T-helper 17 cell (primary cell): ENCODE measurements at places on chromosomes 4 and X. TPM values are rescaled to one million over a fixed set of nuclear protein-coding genes. Genes with fewer than 3 reads are reported as not detected.
A peak's percentile ranks its signal among the peaks of the same experiment; 100 is the strongest.

Gene GABRE
- total RNA-seq, result not detected

Gene SPANXB1
- total RNA-seq, result not detected

Gene COX7B2
- not detected for total RNA-seq

Gene SMIM31
- total RNA-seq, result not detected

DNA sequence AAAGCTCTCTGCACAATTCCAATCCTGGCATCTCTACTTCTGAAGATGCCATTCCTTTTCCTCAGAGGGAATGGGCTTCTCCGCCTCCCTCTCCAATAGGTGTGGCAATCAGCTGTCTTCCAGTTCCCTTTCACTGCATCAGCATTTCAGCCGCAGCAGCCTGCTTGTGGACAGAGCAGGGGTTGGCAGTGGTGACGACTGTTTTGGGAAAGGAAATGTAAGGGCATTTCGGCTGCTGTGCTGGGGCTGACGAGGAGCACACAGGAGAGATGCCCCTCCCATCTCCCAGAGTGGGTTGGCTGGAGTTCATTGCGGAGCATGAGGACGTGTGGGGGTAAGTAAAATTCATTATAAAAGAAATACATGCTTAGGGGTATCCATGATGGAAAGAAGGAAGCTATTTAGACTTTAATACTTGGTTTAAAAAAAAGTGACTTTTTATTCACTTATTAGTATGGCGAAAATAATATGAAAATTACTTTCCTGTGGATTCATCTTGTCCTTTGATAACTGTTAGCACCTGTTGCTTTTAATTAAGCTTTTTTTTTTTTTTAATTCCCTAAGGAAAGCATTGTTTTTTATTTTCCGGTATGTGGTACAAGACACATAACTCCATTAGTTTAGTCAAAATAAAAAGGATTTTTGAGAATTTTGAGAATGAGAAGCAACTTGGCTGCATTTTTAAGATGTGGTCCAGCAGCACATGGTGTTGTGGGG is at the start of gene LIMCH1:
Gene LIMCH1 (plus strand): TSS at position 141 of the 717 bp plus-strand sequence. CDS start 67,839 bp downstream, outside the sequence.
- H3K36me3 ChIP-seq, result no peaks in the 10 kb centered on the region
- no peaks in the 10 kb centered on the region for H3K27me3 ChIP-seq
- H3K27ac ChIP-seq, result no peak within 1 kb of the TSS
- no peak for DNase-seq
- no peak within 1 kb of the TSS for H3K4me3 ChIP-seq

DNA sequence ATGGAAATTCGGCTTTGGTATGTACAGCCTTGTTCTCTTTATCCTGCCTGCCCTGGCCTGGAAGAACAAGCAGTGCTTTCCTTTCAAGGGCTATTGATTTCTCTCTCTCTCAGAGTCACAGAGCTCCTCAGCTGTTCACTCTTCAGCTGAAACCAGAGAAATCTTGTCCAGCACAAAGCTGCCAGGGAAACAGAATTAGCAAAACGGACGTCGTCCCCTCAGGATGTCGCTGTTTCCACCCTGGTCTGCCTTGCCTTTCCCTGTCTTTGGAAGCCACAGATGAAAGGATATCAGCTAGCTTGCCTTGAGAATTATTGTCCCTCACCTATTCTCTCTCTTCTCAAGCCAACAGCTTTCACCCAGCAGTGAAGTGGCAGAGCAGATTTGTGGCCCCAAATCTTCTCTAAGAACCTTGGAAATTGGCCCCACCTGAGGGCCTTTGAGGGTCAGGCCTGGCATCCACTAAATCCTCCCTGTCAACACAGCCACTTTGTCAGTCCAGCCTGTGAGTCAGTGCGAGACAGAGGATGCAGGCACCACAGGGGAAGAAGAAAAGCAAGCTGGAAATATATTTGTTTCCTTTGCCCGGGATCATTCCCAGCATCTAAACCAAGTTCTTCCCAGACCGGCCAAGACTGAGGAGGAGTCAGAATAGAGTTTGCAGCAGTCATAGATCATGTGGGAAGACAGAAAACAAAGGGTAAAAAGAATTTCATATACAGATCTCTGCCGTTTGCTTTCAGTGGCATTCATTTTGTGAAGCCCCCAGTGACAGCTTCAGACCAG is 63.8 kb upstream of the MTM1 start:
- H3K4me3 ChIP-seq, result no peak overlapping the region
- H3K27me3 ChIP-seq, result no peaks in the 10 kb centered on the region
- no peak for DNase-seq
- H3K27ac ChIP-seq, result no peak overlapping the region

- no peaks in the 10 kb centered on the region for H3K27me3 ChIP-seq
- H3K27ac ChIP-seq, result no peak overlapping the region
Observed at GRCh38 chr4:84215217-84215616, 283.9 kb downstream of the NKX6-1 start.

DNA sequence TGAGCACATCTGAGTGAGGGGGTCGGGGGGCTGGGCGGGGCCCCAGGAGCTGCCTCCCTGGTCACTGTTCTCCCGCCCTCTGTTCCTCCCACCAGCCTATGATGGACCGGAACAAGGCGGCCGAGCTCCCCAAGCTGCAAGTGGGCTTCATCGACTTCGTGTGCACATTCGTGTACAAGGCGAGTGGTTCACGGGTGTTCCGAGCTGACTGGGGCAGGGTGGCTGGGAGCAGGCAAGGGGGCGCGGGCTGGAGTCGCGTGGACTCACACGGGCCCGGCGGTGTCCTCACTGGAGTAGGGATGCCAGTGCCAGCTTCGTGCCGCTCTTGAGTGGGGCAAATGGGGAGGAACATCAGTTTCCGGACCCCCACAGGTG is 7.7 kb downstream of the ATP5ME start:
- peaks cover 7% of the 10 kb centered on the region for H3K4me1 ChIP-seq
- DNase-seq, result no peak
- no peak overlapping the region for H3K4me3 ChIP-seq
- no peaks in the 10 kb centered on the region for H3K27me3 ChIP-seq
- no peak overlapping the region for H3K27ac ChIP-seq

- H3K4me1 ChIP-seq, result peaks cover 22% of the 10 kb centered on the region
- H3K4me3 ChIP-seq, result no peak overlapping the region
- peaks cover 6% of the 10 kb centered on the region for H3K36me3 ChIP-seq
- DNase-seq, result no peak
- H3K27me3 ChIP-seq, result no peaks in the 10 kb centered on the region
- peak overlapping the region; percentile 44 for H3K27ac ChIP-seq
Observed at GRCh38 chrX:110251526-110251925, 66.4 kb downstream of the AMMECR1 start.

DNA sequence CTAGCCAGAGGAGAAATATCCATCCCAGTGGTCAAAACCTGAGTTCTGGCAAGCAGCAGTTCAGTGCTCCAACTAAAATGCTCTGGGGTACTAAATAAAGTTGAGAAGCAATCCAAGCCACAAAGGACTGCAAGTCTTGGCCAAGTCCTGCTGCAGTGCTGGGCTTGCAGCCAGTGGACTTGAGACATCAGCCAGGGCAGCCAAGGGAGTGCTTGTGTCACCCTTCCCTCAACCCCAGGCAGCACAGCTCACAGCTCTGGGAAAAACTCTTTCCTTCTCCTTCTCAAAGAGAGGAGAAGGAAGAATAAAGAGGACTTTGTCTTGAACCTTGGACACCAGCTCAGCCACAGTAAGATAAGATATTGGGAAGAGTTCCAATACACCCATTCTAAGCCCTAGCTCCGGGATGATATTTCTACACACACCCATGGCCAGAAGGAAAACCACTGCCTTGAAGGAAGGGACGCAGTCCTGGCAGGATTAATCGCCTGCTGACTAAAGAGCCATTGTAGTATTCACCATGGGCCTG is 99.8 kb downstream of the PTCHD1 start:
- no peak for DNase-seq
- no peak overlapping the region for H3K27ac ChIP-seq
- H3K4me1 ChIP-seq, result no peaks in the 10 kb centered on the region
- no peaks in the 10 kb centered on the region for H3K27me3 ChIP-seq

- no peaks in the 10 kb centered on the region for H3K4me1 ChIP-seq
- no peak for DNase-seq
- H3K36me3 ChIP-seq, result no peaks in the 10 kb centered on the region
- H3K4me3 ChIP-seq, result no peak overlapping the region
Observed at GRCh38 chr4:173091362-173091761, 77.2 kb upstream of the GALNT7 start.

- no peak overlapping the region for H3K27ac ChIP-seq
- DNase-seq, result no peak
- peaks cover 6% of the 10 kb centered on the region for H3K27me3 ChIP-seq
- no peak overlapping the region for H3K4me3 ChIP-seq
- no peaks in the 10 kb centered on the region for H3K4me1 ChIP-seq
Observed at GRCh38 chrX:31240982-31241381, 169.1 kb upstream of the FTHL17 start.
